ENCODE measurements at places on chromosomes 12 and 14.

DNA sequence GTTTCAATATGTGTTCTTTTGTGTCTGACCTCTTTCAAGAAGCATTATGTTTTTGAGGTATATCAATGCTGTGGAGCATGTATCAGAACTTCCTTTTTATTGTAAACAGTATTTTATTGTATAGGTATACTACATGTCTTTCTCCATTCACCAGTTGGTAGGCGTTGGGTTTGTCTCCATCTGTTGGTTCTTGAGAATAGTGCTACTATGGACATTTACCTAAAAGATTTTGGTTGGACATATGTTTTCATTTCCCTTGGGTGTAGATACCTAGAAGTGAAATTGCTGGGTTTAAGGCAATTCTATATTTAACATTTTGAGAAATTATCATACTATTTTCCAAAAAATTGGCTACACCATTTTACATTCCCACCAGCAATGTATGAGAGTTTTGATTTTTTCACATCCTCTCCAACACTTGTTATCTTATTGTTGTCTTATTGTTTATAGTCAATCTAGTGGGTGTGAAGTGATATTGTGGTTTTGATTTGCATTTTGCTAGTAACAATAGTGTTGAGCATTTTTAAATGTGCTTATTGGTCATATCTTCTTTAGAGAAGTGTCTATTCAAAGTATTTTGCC lies 409.2 kb downstream of the IPO8 start:
- peak; percentile 45 for DNase-seq

DNA sequence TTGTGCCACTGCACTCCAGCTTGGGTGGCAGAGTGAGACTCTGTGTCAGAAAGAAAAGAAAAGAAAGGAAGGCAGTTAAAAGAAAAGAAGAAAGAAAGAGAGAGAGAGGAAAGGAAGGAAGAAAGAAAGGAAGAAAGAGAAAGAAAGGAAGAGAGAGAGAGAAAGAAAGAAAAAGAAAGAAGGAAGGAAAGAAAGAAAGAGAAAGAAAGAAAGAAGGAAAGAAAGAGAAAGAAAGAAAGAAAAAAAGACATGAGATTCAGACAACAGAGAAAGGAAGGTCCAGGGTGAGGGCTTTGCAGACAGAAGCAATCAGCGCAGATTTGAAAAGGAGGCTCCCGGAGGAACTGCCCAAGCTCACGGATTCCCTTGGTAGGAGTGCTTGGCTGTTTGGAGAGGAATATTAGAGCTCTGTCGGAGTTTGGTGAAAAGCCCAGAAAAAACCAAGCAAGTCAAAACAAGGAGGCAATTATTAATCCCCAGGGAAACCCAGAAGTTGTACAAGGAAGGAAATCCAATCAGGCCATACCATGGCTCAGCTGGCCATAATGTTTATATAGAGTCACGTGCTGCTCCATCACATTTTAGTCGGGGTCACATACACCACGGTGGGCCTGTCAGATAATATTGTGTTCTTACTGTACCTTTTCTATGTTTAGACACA lies 11.6 kb upstream of the CCDC85C start:
- no peak for DNase-seq

DNA sequence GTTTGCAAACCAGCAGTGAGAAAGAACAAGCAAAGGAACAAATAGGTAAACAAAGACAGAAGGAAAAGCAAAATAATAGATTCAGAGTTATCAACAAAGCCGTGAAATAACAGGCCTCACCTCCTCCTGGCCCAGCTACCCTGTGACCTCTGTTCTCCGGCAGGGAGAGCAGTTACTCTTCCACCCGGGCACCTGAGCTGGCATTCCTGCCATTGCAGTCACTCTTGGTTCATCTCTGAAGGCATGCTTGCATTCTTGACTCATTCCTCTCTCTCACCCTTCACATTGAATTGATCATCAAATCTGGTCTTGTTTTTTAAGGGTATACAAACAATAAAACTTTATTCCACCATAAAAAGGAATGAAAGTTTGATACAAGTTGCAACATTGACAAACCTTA lies 95.1 kb downstream of the TTC8 start:
- no peak for DNase-seq

- no peak for DNase-seq
Observed at GRCh38 chr14:44339862-44340261, 167.2 kb downstream of the FSCB start.

DNA sequence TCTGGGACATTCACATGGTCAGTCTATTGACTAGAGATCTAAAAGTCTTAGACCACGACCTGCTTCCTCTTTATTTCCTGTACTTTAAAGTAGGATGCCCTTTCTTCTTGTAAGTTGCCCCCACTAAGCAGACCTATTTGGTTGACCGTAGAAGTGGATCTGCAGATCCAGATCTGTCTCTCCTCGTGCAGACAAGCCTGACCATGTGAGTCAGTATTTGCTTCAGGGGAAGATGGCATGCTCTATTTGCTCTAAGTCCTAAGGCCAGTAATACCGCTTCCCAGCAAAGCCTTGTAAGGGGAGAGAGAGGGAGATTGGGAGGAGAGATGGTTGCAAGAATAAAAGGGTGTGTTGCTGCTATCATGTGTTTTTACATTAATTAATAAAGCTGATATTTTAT lies 46.8 kb downstream of the KCNC2 start:
- DNase-seq = no peak

GRCh38 chr14:60092526-60092920 lies 800 bp downstream of the PCNX4 start:
- no peak for DNase-seq

- no peak for DNase-seq
Observed at GRCh38 chr14:36510874-36511273, 9.2 kb downstream of the NKX2-1 start.

- DNase-seq = no peak
Observed at GRCh38 chr14:61733972-61734371, 28.2 kb upstream of the SNAPC1 start.

DNA sequence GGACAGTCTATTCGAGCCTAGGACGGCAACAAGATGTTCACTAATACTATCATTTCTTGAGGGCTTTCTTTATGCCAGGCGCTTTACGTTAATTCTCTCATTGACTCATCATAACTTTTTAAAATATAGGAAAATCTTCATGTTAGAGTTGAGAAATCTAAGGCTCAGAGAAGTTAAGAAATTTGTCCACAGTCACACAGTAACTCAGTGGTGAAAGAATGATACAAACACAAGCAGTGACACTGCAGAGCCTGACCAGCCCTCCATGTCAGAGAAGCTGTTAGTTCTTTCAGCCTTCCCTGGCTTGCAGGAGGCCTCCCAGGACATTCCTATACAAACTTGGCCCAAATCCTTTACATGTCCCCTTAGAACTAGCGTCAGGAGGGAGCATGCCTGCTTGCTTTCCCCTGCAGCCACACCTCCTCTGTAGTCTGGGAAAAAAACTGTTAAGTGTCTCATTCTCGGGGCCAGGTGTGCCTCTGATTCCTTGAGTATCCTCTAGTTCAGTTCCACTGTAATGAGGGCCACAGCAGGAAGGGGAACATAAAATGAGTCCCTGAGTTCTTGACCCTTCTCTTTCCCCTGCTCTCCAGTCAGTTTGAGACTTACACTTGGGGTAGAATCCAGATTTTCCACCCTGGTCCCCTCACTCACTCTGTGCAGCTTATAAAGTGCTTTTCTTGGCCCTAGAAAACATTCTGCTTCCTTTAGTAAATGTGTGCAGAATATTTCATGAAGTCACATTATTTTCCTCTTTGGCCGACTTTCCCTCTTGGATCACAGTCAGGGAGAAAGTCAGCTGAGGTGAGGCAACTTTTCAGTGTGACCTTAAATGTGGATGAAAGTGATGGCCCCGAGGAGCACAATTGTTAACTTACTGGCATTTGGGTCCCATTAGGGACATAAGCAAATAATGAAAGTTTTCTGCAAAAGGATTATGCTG lies 152.2 kb upstream of the HIF1A start:
- DNase-seq = no peak

DNA sequence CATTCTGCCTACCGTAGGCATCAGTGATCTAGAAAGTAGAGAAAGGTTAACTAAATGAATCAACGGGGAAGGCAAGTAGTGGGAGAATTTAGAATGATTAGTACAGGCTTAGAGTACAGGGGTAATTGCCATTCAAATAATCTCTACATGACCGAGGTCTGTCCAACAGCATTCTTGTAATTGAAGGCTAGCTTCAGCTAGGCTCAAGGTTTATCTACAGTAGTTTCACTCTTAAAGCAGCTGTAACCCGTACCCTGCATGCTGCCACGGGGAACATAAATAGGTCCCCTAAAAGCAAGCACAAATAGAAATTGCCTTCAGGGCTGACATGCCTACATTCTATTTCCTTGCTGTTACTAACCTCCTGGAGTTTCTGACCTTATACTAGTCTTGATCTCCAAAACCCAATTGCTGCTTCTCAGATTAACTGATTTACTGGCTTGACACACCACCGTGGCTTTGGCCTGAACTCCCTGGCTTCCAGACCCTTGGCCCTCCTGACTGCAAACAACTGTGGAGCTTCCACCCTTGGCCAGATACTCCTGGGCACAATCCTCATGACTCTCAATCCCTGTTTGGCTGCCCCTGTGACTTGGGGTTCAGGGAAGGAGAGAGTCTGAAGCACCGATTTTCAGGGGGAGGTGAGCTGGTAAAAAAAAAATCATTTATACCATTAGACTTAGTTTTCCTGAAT lies 242.1 kb upstream of the FOXN3 start:
- DNase-seq = no peak

- DNase-seq = no peak
Observed at GRCh38 chr14:77055306-77055705, 26.8 kb upstream of the IRF2BPL start.

DNA sequence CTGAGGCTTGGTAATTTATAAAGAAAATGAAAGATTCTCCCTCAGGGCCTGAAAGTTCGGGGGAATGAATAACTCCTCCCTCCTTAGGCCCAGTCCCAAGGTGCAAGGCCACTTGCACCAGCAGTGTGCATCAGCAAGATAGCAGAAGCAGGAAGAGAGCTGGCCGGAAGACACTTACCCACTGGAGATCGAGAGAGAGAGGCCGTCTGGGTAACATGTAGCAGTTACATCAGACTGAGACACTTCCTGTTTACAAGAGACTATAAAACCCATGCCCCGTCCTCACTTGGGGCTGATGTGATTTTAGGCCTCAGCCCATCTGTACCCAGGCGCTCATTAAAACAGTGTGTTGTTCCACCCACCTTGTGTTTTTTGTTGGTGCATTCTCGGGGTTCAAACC lies 85.2 kb downstream of the TMTC3 start:
- no peak for DNase-seq

DNA sequence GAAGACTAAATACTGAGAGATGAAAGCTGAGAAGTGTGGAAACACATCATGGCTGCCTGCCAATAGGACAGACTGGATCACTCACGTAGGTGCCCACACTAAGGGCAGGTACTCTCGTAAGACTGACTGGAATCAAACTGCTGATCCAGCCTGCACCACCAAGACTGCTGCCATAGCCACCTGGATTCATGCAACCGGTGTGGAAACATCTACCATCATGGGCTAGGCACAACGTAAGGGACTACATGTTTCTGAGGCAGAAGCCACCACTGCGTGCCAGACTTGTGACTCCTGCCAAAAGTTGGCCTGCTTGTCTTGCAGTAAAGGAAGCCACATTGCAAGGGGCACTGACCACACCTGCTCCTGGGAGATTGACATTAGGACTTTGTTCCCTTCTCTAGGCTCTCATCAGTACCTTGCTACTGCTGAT lies 3.8 kb downstream of the POMT2 start:
- DNase-seq = no peak

DNA sequence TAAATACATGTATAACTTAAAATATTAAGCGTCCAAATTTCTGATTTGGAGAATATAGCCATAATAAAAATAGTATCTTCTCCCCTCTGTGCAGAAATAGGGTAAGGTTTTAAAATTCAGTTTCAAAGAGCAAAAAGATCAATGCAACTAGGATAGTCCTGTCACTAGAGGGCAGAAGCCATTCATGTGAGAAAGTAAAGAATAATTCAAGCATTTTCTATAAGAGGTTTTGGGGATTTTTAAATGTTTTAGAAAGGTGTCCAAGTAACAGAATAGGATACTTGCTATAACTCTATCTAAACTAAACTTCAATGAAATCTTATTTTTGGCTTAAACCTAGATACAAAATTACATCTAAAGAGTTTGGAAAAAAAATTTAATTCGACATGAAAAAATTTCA lies 50.3 kb downstream of the ADAMTS20 start:
- peak; percentile 17 for DNase-seq

DNA sequence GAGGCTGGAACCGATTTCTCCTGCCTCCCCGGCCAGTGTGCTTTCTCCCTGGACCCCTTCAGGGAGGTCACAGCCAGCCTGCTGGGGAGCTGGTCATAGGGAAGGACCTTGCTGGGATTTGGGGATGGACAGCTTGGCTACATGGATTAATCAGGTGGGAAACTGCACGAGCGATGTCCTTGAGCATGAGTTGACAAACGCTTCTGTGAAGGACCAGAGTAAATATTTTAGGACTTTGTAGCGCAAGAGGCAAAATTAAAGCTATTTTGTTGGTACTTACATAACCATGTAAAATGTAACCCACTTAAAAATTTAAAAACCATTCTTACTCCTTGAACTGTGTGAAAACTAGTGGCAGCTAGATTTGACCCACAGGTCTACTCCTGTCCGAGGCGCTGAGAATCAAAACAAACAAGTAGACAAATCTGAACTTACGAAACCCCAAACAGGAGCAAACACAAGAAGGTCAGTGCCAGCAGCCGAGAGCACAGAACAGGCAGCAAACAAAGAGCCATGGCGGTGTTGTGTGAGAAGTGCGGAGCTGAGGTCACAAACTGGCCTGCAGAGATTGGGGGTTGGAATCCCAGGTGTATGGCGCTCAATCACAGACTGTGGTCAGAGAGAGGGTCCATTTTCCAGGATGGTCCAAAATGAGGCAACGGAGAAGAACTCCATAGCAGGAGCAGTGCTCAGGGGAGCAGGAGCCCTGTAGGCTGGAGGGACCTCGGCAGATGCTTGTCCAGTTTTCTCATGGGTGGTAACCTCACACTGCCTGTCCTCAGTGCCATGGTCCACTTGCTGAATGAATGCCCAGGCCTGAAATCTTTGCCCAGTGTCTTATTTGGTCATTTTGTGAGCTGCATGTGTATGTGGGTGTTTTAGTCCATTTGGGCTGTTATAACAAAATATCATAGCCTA lies 79.2 kb upstream of the CLMN start:
- no peak for DNase-seq

DNA sequence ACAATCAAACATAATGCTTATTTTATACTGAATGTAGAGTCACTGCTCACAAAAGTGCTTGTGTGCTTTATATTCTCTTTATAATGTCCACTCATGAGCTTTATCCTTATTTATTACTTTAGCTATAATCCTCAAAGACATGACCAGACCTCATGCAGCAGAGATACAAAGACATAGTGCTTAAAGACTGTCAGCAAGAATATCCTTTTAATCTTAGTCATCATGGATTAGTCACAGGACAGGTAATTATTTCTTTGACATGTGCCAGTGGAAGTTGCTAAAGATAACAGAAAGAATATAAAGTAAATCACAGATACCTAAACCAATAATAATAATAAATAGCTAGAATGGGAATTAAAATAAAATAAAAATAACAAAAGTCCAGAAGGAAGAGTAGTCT lies 707.5 kb downstream of the BCL11B start:
- no peak for DNase-seq
